HS-27A (cell line): ENCODE measurements at places on chromosomes 1 and 21.

DNA sequence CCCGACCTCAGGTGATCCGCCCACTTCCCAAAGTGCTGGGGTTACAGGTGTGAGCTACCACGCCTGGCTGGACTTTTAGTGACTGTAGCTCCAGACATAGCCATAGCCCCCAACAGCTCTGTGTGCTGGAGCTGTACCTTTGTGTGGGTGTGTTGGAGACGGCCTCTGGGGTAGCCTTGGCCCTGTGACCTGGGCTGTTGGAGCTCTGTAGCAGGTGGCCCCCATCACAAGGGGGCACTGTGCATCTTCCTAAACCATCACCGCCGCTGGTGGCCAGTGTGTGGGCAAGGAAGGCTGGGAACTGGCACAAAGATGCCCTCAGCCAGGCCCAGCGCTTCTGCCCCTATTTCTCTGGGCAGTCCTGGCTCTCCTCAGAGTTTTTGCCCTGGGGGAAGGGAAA, 38.4 kb upstream of the FOXO6 start:
- peak; percentile 36 for DNase-seq

DNA sequence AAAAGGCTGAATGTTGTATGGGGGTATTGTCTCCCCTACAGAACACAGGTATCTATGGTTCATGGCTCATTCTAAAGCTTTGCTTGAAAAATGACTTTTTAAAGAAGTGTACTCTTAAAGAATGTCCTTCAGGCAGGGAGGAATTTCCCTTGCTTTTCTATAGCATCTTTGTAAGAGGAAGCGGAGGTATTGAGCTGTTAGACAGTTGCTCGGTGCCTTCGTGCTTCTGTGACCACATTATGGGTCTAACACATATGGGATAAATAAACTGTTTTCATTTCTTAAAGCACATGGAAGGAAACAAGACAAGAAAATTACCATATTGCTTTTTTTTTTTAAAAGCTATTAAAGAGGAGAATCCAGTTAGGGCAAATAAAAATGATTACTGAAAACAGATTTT, 182.9 kb downstream of the NTNG1 start:
- DNase-seq = no peak

DNA sequence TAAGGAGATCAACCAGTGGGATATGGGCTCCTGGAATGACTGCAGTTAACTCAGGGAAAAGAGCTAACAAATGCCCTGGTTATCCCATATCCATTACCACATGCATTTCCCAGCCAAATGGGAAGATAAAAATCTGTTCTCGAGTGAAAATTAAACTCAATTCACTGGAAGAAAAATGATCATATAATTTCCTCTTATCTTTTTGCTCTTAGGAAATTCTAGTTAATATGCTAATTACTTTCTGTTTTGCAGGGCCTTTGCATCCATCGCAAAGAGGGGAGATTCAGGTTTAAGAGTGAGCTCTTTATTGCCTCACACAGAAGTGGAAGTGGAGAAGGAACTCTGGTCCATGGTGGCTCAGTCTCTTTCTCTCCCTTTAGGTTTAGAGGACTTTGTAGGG, 3.9 kb upstream of the IL24 start:
- DNase-seq = no peak

DNA sequence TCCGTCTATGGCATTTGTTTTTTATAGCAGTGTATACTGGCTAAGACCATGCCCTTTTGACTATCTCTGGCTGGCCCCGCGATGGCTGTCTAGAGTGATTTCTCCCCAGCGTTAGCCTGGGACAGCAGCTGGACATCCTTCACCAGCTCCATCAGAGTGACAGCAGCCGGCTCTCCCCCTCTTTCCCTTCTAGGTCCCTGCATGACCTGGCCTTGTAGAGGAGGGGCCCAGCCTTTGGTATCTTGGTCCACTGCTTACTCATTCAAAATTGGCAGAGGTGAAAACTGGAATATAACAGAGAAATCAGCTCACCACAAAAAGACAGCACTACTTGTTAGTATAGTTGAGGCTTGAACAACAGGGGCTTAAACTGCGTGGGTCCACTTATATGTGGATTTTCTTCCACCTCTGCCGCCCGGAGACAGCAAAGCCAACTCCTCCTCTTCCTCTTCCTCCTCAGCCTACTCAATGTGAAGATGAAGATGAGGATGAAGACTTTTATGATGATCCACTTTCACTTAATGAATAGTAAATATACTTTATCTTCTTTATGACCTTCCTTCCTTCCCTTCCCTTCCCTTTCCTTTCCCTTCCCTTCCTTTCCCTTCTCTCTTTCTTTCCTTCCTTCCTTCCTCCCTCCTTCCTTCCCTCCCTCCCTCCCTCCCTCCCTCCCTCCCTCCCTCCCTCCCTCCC, 29.4 kb upstream of the B3GALNT2 start:
- no peak for DNase-seq

DNA sequence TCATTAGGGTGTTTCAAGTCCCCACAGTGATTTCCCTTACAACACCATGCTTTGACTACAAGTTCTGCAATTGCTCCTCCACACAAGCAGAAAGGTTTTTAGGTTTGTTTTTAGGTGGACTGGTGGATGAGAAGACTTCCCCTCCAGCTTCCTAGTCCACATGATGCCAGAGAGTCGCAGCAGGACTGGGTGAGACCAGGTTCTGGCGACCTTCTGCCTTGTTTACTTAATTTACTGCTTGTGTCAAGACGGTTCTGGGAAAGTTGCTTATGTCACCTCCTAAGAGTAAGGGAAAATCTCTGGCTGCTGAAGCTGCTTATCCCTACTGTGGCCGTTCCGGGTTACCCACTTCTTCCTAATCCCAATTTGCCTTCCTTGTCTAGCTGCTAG, 76.4 kb downstream of the GLUL start:
- no peak for DNase-seq
